ENCODE measurements at places on chromosomes 3 and 15.

DNA sequence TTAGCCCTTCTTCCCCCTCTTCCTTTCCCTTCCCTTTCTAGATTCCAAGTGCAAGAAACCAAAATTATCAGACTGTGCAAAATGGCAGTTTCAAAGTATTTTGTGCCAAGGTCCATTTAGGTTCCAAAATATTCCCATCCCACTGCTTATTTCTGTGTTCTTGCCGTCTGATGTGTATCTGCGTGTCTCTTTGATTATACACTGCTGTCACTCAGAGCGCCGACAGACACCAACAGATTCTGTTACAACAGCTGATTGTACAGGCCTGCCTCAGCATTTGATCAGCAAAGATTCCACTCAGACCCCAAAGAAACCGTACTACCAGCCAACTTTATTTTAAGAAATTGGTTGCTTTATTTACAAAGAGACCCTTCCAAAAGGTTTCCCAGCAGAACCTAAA is 225.6 kb upstream of the SATB1 start:
- no peak for DNase-seq
- no peak overlapping the region for H3K4me3 ChIP-seq
- no peaks in the 10 kb centered on the region for H3K4me1 ChIP-seq
- H3K36me3 ChIP-seq: no peaks in the 10 kb centered on the region
- no peaks in the 10 kb centered on the region for H3K27me3 ChIP-seq

DNA sequence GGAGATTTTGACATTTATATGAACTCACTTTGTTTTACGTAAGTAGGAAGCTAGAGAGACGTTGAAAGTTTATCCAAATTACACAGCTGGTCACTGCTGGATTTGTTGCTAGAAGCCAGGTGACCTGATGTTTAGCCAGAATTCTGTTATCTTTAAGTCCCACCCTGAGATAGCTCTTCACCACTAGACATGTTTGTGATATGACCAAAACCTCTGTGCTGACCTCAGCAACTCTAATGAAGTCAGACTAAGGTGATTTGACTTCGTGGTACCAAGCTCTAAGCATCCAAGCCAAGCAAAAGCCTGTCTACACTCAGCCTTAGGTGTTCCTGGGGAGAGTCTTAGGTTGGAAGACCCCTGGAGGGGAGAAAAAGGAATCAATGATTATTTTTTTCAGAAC is 102.4 kb downstream of the ARRDC4 start:
- H3K27me3 ChIP-seq: no peaks in the 10 kb centered on the region
- H3K27ac ChIP-seq: no peak overlapping the region
- H3K4me1 ChIP-seq: no peaks in the 10 kb centered on the region
- no peak for DNase-seq
- H3K4me3 ChIP-seq: no peak overlapping the region
- H3K36me3 ChIP-seq: no peaks in the 10 kb centered on the region

DNA sequence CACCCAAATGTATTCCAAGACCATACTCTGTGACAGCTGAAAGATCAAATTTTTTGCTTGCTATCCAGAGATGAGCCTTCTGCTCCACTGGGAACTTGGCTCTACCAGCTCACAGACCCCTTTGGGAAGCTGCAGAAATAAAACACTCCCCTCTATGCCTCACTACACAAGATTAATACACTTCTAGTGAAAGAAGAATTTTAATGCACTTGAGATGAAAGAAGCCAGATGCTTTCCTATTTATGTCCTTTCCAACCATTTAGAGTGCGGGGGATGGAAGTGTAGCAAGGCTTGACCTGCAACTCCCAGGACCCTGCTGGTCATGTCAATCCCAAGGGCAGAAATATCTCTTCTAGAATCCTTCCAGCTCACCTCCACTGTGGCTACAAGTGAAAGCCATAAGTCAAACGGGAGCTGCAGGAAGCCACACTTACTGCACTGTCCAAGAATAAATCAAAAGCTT is 34.7 kb downstream of the ANXA2 start:
- no peak overlapping the region for H3K27ac ChIP-seq
- no peaks in the 10 kb centered on the region for H3K27me3 ChIP-seq
- DNase-seq: no peak
- H3K4me3 ChIP-seq: no peak overlapping the region

GRCh38 chr3:62727536-62727935 is 147.7 kb downstream of the CADPS start:
- no peak overlapping the region for H3K4me3 ChIP-seq
- no peaks in the 10 kb centered on the region for H3K36me3 ChIP-seq
- no peaks in the 10 kb centered on the region for H3K27me3 ChIP-seq
- H3K4me1 ChIP-seq: no peaks in the 10 kb centered on the region

DNA sequence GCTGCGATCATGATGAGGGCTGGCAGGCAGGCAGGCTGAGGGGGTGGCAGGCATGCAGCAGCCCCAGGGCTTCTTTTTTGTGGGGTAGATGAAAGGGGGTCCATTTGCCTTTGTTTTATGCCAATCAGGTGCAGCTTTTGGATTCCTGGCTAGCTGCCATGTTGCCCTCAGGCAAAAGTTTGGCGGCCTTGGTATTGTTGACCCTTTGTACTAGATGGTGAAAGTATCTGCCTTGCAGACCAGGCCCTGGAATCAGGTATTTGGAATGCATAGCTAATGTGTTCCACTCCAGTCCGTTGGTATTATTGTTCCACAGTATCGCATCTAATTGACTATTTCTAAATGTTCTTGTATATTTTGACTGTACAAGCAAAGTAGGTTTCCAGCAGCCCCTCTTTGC is 35.0 kb downstream of the EEFSEC start:
- DNase-seq: no peak
- no peaks in the 10 kb centered on the region for H3K36me3 ChIP-seq
- H3K27ac ChIP-seq: no peak overlapping the region
- H3K27me3 ChIP-seq: no peaks in the 10 kb centered on the region

Measured in right atrium auricular region (tissue), 2 donors.